ENCODE measurements at places on chromosomes 7 and 10. TPM values are rescaled to one million over a fixed set of nuclear protein-coding genes. Genes with fewer than 3 reads are reported as not detected.

PPP2R2D gene
- 34.5 TPM for total RNA-seq

MARVELD1 gene
- total RNA-seq = 2.7 TPM

LIPJ gene
- not detected for total RNA-seq

NKX2-3 gene
- not detected for total RNA-seq

LIPF gene
- total RNA-seq = not detected

PRKCQ gene
- 70.0 TPM for total RNA-seq

CUZD1 gene
- total RNA-seq = 0.82 TPM

PRR15 gene
- total RNA-seq = not detected

LOXL4 gene
- total RNA-seq = not detected

TWIST1 gene
- total RNA-seq = not detected

PSMC2 gene
- 91.1 TPM for total RNA-seq

SPDYE2 gene
- total RNA-seq = 0.55 TPM

DLX5 gene
- total RNA-seq = not detected
